ENCODE measurements at places on chromosomes 16 and 17.
A peak's percentile ranks its signal among the peaks of the same experiment; 100 is the strongest.

DNA sequence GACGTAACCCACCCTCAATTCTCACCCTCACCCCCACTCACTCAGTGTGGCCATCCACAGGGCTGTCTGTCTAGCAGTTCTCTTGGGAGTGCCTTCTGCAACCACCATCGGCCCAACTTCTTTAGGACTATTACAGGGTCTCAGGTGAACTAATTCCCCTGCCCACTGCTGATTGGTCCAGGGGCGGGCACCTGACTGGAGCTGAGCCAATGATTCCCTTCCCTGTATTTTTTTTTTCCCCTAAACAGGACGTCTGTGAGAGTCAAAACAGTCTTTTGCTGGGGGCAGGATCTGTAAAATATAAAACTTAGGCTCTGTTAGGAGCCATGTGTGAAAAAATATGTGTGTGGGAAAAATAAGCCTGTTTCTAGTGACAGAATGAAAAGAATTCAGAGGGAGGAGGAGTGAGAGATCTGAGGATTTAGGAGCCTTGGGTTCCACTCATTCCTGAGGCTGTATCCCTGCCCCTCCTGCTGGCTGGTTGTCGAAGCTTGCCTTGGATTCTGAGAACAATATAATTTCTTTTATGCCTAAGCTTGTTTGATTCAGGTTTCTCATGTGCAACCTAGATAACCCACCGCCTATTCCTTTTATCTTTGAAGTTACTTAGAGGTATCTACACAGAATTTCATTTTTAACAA is 115.0 kb downstream of the SPACA3 start:
- peak; percentile 15 for DNase-seq

- DNase-seq, result no peak
These were observed 2.5 kb downstream of the EIF1 start for GRCh38 chr17:41691031-41691777.

DNA sequence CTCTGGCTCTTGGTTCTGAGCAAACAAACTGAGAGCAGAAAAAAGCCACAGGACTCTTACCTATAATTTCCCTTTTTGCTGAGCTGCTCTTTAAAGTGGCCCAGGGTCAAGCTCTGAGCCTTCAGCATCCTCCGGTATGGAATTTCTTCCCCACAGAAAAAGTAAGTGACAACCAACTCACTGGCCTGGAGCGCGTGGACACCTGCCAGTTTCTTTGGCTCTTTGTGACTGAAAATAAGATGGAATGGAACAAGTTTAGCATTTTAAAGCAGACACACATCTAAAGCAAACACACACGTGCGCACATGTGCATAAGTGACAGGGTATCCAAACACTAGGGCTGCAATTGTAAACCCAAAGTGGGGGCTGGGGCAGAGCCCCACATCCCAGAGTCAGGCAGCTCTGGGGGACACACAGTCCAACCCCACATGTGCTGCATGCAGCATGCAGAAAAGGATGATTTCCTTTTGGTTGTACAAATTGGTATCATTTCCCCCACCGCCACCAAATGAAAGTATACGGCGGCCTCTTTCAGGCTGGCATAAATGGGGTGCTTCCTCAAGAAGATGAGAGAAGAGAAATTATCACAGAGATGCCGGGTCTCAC is 27.5 kb downstream of the AXIN2 start:
- no peak for DNase-seq

DNA sequence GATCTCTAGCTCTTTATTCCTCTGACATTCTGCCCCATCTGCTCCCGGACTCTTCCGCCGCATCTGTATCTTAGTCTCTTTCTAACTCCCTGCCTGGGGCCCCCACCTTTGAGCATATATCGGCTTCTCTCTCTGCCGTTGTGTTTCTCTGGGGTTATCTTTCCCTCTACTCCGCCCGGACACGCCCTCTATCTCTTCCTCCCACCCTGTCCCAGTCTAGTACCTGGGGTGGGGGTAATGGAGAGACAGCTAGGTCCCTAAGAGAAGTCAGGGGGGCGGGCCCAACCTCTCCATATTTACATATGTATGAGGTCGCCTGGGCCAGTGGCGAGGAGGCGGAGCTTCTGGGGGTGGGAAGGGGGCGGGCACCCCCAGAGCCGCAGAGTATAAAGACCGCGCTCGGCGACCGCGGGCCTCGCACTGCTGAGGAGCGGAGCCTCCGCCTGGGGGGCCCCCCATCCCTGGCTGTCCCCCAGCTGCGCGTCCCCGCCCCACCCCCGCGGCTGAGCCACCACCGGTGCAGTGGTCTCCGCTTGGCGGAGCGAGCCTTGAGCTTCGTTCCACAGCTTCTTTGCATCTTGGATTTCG is at the start of gene ATP1B2:
ATP1B2 (plus strand) TSS at position 418 of the 588 bp plus-strand sequence. CDS start 593 bp downstream, outside the sequence.
- peak; percentile 95 for DNase-seq

- peak; percentile 31 for DNase-seq
These were observed 40.8 kb downstream of the SLFN12L start for GRCh38 chr17:35496451-35497290.

- no peak for DNase-seq
These were observed 33.3 kb downstream of the RPH3AL start for GRCh38 chr17:319266-319665.

- no peak for DNase-seq
These were observed 2.0 kb downstream of the RNF112 start for GRCh38 chr17:19412984-19413383.
